ENCODE measurements at places on chromosomes 5 and 9.

DNA sequence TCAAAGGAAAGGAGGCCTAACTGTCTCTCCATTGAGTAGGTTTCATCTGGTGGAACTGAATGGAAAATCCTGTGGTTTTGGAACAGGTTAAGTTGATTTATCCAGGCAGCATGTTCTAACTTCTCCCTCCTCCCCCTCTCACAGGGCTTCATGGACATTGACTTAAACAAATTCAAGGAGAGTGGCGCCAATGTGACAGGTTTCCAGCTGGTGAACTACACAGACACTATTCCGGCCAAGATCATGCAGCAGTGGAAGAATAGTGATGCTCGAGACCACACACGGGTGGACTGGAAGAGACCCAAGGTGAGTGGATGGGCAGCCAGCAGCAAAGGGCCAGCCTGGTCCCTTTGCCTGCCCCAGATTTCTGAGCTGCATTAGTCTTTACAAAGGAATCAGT, 183.9 kb downstream of the GRIA1 start:
- peak; percentile 4 for DNase-seq

DNA sequence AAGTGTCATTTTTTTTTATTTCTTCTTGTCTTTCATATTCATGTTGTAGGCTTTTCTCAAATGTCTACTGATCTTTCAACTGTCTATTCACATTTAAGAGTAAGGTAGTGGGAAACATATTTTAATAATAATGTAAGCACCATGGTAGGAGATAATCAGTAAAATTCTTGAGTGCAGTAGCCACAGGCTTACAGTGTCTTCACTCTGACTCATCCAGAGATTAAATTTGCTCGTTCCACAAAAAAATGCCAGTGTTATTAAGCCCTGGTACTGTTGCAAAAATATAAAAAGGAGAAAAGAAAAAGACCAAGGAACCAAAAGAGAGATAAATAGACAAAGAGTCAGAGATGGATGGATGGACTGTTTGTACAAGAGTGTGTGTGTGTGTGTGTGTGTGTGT, 43.0 kb downstream of the PARP8 start:
- no peak for DNase-seq

GRCh38 chr9:86676396-86676795, 270.9 kb downstream of the GAS1 start:
- DNase-seq = no peak

GRCh38 chr9:95495961-95496360, 20.8 kb downstream of the PTCH1 start:
- DNase-seq = peak; percentile 49

GRCh38 chr9:83508067-83508466, 30.1 kb downstream of the FRMD3 start:
- DNase-seq = no peak

DNA sequence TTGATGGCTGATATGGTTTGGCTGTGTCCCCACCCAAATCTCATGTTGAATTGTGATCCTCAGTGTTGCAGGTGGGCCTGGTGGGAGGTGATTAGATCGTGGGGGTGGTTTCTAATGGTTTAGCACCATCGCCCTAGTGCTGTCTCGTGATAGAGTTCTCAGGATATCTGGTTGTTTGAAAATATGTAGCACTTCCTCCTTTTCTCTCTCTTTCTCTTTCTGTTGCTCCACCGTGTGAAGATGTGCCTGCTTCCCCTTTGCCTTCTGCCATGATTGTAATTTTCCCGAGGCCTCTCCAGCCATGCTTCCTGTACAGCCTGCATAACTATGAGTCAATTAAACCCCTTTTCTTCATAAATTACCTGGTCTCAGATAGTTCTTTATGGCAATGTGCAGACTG, 111.6 kb downstream of the SREK1 start:
- DNase-seq = no peak

- no peak for DNase-seq
Observed at GRCh38 chr5:27788184-27788583, 749.8 kb upstream of the CDH9 start.

- no peak for DNase-seq
Observed at GRCh38 chr5:39266442-39266841, 47.1 kb upstream of the FYB1 start.

DNA sequence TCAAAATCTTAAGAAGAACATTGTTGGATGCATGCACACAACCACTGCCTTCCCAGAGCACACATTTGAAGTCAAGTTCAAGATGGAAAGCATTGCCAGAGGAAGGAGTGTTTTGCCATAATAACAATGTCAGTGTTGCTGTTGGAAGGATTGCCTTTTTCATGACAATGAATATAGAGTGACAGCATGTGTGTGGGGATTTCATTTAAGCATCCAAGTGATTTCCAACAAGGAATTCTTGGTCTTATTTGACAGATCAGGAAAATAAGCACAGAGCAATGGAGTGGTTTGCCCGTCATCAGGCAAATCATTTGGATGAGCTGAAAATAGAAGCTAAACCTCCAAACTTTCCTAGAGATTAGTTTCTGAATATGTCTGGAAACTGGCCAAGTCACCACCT, 140.0 kb upstream of the RAI14 start:
- no peak for DNase-seq

- no peak for DNase-seq
Observed at GRCh38 chr9:3507395-3508077, 18.3 kb downstream of the RFX3 start.

- no peak for DNase-seq
Observed at GRCh38 chr5:159132429-159133040, 32.8 kb upstream of the EBF1 start.

DNA sequence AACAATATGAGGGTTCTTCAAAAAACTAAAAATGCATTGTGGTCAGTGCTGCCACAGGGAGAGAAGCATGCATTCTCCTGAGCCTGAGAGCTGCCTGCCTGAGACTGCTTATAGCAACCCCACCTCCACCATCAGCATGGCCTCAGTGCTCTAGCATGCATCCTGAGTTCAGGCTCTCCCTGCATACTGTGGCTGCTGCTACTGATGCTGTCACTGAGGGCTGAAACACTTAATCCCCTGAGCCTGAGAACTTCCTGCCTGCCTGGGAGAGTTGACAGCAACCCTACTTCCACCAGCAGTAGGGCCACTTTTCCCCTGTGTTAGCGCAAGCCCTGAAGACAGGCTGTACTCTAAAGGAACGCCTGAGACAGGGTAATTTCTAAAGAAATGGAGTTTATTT, 206.0 kb downstream of the FBXO4 start:
- DNase-seq = no peak

DNA sequence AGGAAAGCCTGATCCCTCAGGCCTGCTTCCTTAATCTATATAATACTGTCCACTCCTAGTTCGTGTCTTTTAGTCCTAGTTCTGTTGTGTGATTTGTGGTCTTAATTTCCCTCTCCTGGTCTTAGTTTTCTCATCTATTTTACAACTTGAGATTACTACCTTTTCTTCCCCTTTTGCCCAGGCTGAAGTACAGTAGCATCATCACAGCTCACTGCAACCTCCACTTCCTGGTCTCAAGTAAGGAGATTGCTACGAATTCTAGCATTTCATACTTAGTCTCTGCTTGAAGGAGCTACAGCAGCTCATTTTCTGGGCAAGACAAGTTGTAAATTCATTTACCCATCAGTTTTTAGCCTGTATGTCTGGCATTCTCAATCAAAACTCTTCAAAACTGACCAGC, 5.5 kb downstream of the TRIM32 start:
- no peak for DNase-seq

DNA sequence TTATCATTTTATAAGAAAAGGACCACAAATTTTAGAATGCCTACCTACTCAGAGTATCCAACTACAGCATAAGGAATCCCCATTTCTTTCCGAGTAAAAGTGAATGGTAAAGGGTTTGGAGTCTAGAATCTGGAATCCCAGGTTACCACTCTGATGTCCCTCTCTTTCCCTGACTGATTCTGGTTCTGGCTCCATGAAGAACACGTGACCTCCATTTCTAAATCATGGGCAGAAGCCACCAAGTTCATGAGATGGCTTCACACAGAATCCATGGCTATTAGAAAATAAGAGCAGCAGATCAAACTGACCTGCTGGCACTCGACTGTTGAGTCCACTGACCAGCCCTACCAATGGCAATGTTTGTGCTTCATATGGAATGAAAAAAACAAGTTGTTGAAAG, 40.7 kb downstream of the PFDN1 start:
- no peak for DNase-seq

- DNase-seq = no peak
Observed at GRCh38 chr9:26562338-26562737, 330.3 kb downstream of the CAAP1 start.

DNA sequence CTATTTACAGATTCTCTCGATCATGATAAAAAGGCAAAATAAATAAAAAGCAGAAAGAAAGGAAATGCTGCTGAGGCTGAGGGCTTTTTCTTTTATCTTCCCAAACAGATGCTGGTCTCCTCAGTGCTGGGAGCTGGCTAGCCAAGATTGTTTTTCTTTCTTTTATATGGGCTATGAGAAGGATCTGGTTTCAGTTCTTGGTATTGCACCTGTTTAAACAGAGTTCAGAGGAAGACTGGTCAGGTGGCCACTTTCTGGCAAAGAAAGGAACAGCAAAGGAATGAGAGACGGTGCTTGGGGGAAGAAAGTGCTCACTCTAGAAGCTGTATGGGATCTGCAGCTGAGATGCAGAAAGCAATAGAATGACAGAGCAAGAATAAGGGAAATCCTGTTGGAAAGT, 88.9 kb downstream of the SLF1 start:
- no peak for DNase-seq

- DNase-seq = no peak
Observed at GRCh38 chr9:118686959-118687358, 682.3 kb downstream of the BRINP1 start.

- no peak for DNase-seq
Observed at GRCh38 chr9:92180669-92181181, 65.5 kb upstream of the SPTLC1 start.

DNA sequence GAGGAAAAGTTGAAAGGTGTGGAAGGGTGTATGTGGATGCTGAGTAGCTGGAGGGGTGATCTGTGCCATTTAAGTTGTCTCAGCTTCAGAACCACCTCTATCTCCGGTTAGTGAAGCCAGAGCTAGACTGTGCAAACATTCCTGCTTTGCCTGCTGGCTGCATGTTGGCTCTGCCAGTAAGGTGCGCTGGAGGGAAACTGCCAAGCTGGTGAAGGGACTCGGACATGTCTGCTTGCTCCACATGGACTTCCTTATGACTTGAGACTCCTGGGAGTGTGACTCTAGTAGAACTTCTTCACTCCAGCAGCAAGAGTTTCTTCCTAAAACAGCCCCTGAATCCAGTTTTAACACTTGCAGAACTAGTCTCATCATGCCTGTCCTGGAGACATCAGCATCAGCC, 27.9 kb downstream of the DAB2 start:
- DNase-seq = no peak

DNA sequence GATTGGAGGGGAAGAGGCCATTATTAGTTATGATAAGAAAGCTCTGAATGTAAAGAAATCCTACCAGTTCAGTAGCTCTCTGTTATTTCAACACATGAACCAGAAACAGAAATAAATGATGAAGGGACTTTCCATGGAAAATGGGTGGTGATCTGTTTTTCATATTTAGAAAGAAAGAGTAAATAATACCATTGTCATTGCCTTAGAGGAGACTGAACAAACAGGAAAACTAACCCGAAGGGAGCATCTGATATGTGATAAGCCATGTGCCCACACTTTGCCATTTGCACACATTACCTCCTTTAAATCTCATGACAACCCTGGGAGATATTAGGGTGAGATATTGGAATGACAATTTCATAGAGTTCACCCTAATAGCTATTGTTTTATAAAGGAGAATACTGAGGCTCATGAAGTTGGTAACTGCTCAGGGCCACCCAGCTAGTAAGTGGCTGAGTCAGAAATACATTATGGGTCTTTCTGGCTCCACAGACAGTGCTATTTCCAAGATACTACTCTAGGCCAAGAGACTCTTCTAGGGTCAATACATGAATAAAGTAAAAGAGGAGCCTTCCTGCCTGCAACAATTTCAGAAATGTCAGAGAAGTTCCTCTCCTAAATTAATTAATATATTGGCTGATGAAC, 111.0 kb upstream of the SLIT3 start:
- DNase-seq = no peak

GRCh38 chr5:178619390-178619789, 7.5 kb downstream of the CLK4 start:
- no peak for DNase-seq

DNA sequence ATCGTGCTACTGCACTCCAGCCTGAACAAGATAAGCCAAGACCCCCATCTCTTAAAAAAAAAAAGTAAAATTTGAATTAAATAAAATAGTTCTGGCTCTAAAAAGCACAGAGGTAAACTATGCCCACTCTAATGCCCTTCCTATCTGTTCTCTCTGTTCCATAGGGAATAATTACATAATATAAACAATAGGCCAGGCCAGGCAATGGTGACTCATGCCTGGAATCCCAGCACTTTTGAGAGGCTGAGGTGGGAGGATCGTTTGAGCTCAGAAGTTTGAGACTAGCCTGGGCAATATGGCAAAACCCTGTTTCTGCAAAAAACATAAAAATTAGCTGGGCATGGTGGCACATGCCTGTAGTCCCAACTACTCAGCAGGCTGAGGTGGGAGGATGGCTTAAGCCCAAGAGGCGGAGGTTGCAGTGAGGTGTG, 47.4 kb downstream of the MYO10 start:
- no peak for DNase-seq

GRCh38 chr9:76369583-76369982, 24.6 kb downstream of the RFK start:
- peak; percentile 29 for DNase-seq

- no peak for DNase-seq
Observed at GRCh38 chr5:124552526-124552925, 193.9 kb downstream of the ZNF608 start.

DNA sequence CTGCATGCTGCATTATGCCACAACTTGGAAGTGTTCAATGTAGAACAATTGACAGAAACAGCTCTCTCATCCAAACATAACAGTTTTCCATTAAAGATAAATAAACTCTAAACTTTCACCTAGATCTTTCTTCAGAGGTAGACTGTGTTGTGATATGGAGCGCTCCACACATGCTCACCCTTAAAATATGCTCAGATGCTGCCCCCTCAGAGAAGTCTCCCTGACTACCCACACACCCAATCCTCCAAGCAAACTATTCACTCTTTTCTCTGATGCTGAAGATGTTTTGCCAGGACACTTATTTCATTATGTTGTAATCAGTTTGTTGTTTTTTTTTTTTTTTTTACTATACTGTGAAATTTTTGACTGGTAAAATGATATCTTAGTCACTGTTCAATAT, 206.6 kb upstream of the RASA1 start:
- no peak for DNase-seq

- DNase-seq = peak; percentile 28
Observed at GRCh38 chr9:93479726-93480125, 26.3 kb upstream of the FAM120AOS start.

- DNase-seq = no peak
Observed at GRCh38 chr9:34971146-34971811, 13.2 kb downstream of the PHF24 start.
